ENCODE measurements at places on chromosomes 1 and 21. TPM values are rescaled to one million over a fixed set of nuclear protein-coding genes. Genes with fewer than 3 reads are reported as not detected.

IFNLR1 gene
- not detected for total RNA-seq

HDAC1 gene
- 94.3 TPM for total RNA-seq

CD53 gene
- total RNA-seq = not detected

LCE1F gene
- total RNA-seq = not detected

BRINP3 gene
- total RNA-seq = not detected

SLFNL1 gene
- total RNA-seq = 0.60 TPM

KIF26B gene
- total RNA-seq = 1.3 TPM

HSD11B1 gene
- 35.0 TPM for total RNA-seq

CYYR1 gene
- not detected for total RNA-seq

TMEM82 gene
- not detected for total RNA-seq
